EL (cell line): ENCODE measurements at places on chromosomes 2 and 18.

DNA sequence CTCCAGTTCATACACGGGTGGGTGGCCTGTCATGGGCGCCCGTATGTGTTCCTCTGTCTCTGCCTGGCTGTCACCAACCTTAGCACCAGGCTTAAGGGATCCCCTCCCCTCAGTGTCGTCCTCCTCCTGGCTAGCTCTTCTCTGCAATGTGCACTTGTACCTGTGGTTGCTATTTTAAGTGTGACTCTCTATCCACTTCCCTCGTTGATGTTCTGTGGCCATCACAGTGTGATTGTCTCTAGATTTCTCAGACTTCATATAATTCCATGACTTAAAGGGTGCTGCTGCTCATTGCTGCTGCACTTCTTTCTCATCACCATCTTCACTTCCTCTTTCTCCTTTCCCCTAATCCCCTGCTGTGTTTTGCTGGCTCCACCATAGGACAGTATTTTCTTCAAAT, 143.4 kb downstream of the EML6 start:
- DNase-seq = no peak

DNA sequence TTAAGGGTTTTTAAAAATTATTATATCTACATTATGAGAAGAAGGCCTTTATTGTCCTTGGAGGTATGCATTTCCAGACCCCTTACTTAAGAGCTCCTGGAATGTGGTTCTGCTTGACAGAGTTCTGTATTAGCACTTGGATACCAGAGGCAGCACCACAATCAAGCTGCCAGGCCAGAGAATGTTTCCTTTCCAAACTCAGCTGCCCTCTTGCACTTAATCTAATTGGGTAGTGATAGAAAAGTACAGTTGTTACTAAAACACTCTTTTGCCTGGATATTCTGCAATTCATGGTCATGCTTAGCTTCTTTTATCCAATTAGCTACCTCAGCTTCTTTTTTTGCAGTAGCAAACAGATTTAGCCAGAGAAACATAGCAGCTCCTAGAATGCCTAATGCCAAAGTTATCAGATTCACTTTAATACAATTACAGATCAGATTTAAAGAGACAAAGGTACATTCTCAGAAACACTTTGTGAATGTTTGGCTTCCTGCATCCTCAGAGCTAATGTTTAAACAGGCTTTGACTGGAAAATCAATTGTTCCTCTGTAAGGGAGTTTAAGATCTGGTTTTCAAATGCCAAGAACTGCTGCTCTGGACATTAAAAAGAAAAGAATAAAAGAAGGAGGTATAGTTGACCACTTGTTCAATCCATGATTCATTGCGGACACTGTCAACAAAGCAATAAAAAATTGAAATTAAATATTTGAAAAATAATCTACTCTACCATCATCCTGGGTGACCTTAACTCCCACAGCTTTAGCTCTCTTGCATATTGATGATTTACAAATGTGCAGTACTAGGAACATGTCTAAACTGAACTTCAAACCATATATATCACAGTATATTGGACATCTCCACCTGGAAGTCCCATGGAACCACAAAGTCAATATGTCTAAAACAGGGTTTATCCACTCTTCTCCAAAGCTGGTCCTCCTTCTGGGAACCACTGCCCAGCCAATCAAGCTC, 12.8 kb downstream of the NOSTRIN start:
- DNase-seq = no peak

GRCh38 chr18:25180973-25181548, 170.9 kb downstream of the ZNF521 start:
- no peak for DNase-seq

DNA sequence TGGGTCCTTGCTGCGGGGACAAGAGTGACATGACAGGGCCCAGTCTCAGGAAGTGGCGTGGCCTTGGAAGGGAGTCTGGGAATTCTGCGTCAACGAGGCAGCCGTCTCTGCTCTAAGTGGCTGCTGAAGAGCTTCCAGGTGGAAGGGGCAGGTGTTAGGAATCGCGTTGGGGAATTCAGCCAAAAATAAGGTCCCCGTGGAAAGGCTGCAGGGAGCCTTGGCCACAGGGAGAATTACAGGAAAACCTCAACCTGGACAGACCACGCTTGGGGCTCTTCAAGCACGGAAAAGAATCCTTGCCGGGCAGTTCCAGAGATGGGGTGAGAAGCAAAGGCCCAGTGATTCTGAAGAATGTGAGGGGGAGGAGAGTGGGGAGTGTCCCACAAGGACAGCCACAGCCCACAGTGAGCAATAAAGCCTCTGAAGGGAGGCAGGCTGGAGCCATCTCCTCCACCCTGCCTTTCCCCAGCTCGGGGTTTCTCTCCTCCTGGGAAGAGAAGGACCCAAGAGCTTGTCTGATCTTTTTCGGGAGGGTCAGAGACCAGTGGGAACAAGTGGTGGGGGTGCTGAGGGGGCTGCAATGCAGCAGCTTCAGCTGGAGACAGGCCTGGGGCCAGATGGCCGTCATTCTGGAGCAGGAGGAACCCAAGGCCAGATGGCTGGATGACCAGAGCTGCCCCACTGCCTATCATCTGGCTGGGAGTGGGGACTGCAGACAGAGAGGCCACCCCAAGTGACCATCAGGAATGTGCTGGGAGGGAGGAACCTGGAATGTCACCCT, 106.4 kb upstream of the SMAD2 start:
- no peak for DNase-seq

DNA sequence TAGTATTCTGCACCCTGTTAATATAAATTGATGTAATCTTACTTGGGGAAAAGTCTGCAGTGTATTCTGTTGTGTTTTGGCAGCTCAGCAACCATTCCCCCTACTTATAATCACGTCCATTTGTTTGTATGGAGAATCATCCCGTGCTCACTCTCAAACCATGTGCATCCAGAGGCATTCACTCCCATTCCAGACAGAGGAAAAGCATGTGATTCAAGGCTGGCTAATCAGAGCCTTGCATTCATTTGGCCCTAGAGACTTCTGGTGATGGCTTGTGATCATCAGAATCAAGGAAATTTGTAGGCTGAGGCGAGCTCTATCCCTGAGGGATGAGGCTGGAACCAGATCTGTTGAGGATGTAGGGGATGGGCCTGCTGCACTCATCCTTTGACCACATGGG, 5.1 kb upstream of the WIPF1 start:
- DNase-seq = no peak
